ENCODE measurements at places on chromosomes 4 and X.
A peak's percentile ranks its signal among the peaks of the same experiment; 100 is the strongest.

GRCh38 chr4:119314356-119314755, 7.6 kb downstream of the FABP2 start:
- DNase-seq: peak; percentile 13

GRCh38 chrX:109880629-109881028, 122.3 kb upstream of the TMEM164 start:
- DNase-seq: no peak

- peak; percentile 53 for DNase-seq
Observed at GRCh38 chrX:40380655-40381488, 199.9 kb upstream of the ATP6AP2 start.

- no peak for DNase-seq
Observed at GRCh38 chrX:110050901-110051300, 48.0 kb downstream of the TMEM164 start.

GRCh38 chrX:103877571-103877970, 45.5 kb upstream of the RAB9B start:
- no peak for DNase-seq

All from NCI-H345 (cell line).